ENCODE measurements at places on chromosomes 1 and 21. TPM values are rescaled to one million over a fixed set of nuclear protein-coding genes. Genes with fewer than 3 reads are reported as not detected.
A peak's percentile ranks its signal among the peaks of the same experiment; 100 is the strongest.

- DNase-seq: peak; percentile 85
Observed at GRCh38 chr1:176880955-176881595, 283.4 kb downstream of the ASTN1 start.

Gene APOBEC4
- total RNA-seq: 5.3 TPM

GRCh38 chr1:108892356-108893140 is 15.8 kb downstream of the GPSM2 start:
- no peak for DNase-seq

DNA sequence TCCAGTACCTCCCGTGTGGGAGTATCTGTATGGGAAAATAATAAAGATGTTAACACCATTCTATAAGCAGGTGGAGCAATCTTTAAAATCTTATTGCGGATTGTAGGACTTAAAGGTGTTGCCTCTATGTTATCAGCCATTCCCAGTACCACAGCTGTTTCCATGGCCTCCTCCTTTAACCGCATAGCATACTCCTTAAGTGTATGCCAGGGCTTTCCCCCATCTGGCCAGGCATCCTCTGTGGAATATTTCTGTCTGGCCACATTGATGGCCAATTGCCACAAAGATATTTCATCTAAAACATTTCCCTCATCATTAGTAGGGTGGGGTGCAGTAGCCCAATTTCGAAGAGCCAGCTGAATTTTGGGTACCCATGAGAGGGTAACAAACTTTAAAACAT is 7.3 kb upstream of the STUM start:
- no peak for DNase-seq

DNA sequence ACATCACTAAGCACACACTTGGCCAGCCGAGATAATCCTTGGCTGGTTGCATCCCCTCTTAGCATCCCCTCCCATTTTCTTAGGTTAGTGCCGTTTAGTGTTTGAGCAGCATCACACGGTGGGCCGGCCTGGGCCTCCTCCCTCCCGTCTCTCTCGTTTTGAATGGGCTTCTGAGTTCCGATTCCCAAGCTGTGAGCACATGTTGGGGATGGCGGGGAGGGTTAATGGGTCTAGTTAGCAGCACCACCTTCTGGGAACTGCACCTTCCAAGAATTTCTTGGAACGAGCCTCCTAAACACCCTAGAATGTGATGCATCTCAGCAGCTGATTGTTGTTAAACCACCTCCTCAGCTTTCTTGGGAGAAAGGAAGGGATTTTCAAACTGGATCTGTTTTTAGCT is 73.3 kb downstream of the CNIH3 start:
- DNase-seq: no peak

DNA sequence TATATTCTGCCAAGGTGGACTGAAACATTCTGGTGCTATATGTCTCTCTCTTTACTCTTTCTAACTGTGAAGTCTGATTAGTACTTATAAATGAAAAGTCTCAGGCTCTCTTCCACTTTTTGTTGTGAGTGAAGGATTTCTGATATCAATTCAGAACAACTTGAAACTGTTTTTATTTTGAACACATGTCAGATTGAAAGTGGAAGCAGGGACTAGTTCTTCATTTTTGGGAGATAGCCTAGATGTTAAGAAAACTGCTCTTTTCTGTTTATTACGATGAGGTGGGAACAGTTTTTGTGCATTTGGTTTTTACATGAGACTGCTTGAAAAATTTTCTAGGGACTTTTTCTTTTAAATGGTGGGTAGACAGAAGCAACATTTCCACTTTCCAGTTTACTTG is 14.5 kb upstream of the GBP3 start:
- DNase-seq: no peak

DNA sequence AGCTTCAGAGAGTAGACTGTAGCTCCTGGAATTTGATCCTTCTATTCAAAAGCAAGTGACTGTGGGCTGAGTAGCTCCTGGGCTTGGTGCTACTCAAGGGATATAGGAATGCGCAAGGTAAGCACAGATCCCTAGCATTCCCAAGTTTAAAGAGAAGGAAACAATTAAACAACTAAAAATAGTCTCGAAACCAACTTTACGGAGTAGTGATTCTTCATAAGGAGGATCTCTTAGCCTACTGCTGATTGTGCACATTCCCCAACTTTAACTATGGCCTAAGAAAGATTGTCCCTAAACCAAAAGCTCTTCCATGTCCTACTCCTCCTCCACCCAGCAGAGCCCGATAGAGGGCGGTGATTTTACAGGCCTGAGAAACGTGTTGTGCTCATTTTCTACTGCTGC is 226.5 kb upstream of the CAMK1G start:
- no peak for DNase-seq

GRCh38 chr1:87464022-87464490 is 135.4 kb downstream of the LMO4 start:
- DNase-seq: no peak

Gene GSTM1
- total RNA-seq: not detected

DNA sequence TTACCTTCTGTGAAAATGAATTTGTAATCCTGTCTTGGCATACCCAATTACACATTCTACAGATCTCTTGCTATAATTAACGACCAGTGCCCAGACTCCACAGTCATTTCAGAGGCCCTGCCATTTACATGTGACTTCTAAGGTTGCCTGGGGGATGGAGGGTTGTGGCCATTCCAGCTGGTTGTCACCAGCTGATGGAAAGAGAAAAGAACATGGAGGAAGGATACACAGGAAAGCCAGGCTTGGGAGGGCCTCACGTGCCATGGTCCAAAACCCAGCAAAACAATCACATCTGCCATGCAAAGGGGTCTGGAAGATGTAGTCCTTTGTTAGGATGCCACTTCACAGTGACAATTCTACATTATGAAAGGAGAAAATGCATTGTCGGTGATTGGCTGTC is 59.3 kb downstream of the LAMC2 start:
- DNase-seq: no peak

Gene CFHR4
- not detected for total RNA-seq

DNA sequence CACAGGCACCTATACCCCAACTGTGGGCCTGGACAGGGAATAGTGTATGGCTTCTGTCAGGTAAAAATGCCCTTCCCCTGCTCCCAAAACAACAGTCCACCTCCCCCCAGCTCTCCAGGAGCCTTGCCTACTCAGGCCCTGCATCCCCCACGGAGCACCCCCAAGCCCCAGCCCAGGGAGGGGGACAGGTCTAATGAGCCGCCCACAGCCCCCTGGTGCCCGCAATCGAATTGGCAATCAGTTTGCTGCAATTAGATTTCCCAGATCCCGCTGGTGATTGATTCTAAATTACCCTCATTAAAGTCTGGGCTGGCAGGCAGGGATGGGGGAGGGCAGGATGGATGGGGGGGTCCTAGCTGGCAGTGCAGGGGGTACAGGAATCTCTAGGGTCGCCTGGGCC is 8.1 kb downstream of the SDC3 start:
- no peak for DNase-seq

Gene AXDND1
- total RNA-seq: 2.7 TPM

Gene OR10J1
- total RNA-seq: not detected

DNA sequence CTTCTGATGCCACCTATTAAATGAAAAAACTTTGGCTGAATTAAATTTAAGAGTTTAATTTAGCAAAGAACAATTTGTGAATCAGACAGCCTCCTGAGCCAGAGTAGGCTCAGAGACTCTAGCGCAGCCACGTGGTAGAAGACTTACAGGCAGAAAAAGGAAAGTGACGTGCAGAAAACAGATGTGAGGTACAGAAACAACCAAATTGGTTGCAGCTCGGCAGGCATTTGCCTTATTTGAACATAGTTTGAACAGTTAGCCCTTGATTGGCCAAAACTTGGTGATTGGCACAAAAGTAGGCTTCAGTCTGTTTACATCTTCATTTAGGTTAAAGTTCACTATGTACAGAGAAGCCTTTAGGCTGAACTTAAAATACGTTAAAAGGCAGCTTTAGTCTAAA is 22.9 kb downstream of the TCP10L start:
- peak; percentile 36 for DNase-seq

DNA sequence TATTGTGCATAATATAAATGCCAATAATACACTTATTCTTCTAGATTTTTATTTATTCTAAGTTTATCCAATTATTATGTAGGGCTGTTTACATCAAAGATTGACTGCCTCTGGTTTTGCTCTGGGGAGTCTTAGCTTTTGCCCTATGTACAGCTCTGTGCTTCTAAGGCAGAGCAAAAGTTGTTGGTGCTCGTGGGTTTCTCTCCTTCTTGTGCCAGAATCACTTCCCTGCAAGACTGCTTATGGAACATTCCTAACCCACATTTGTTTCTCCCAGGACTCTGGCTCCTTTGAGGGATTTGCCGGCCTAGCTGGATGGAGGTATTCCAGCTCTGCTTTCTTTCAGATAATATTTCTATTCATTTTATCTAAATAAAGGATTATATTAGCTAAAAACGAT is 849.1 kb downstream of the USP25 start:
- DNase-seq: no peak

DNA sequence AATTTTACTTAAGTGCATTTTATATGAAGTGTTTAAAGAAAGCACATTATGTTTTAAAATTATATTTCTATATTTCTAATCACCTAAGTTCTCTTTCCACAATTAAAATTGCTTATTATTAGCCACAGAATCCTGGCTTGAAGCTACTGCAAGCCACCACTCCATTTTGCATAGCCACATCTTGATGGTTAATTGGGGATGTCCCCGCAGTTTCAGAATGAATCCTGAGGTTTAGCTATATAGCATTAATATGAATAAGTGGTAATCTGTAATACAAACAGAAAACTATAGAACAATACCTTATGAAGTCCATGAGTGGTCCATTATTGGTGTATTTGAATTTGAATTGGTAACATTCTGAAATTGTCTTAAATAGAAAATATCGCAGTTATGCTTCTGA is 11.6 kb upstream of the GOLPH3L start:
- DNase-seq: no peak

Gene GJA4
- 22.6 TPM for total RNA-seq

GRCh38 chr1:67860776-67861175 is 27.5 kb upstream of the GNG12 start:
- no peak for DNase-seq

- DNase-seq: peak; percentile 7
Observed at GRCh38 chr1:36869054-36869453, 165.3 kb downstream of the GRIK3 start.

Gene HTR6
- not detected for total RNA-seq

Gene TEKT2
- 40.2 TPM for total RNA-seq

DNA sequence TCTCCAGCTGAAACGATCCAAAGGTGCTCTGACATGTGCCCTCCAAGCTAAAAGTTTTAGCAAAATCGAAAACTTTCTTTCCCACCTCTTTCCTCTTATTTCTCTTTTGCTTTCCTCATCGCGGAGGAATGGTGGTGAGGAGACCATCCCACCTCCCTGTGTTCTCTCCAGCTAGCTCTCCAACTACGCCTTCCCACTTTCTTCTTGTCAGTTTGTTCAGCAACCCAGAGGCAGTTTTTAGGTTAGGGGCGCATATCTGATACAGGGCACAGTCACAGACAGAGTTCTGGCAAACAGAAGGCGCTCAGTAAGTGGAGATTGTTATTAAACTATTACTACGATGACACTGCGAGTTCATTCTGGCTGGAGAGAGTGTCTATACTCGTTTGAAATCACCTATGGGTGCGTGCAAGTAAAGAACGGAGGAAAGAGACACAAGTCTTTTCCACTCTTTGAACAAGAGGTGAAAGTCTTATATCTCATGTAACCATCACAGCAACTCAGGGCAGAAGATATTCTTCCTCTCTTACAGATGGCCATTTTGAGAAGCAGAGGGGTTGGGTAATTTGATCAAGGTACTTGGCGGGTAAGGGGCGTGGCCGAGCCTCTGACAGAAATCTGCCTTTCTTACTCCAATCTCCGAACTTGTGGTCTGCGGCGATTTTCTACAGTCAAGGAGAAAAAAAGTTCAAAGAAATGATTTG is 13.9 kb downstream of the HLX start:
- no peak for DNase-seq

- no peak for DNase-seq
Observed at GRCh38 chr1:115429241-115429640, 91.2 kb upstream of the NGF start.

GRCh38 chr1:42172381-42173133 is 8.0 kb upstream of the GUCA2A start:
- peak; percentile 62 for DNase-seq

DNA sequence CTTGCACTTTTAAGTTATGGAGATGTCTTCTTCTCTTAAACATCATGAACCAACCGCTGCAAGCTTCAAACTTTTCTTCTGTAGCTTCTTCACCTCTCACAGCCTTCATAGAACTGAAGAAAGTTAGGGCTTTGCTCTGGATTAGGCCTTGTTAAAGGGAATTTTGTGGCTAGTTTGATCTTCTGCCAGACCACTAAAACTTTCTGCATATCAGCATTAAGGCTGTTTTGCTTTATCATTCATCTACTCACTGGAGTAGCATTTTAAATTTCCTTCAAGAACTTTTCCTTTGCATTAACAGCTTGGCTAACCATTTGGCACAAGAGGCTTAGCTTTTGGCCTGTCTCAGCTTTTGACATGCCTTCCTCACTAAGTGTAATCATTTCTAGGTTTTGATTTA is 43.0 kb upstream of the RGL1 start:
- no peak for DNase-seq

Gene CD5L
- 0.17 TPM for total RNA-seq

Gene NBPF4
- total RNA-seq: not detected

Gene ALPL
- total RNA-seq: 242 TPM

Gene LCE3B
- total RNA-seq: not detected

Gene PTGER3
- 1.8 TPM for total RNA-seq

GRCh38 chr21:39003982-39004633 is 179.1 kb downstream of the PSMG1 start:
- DNase-seq: no peak

Gene RAB3B
- total RNA-seq: 0.18 TPM

GRCh38 chr1:174643206-174643605 is 195.4 kb downstream of the GPR52 start:
- no peak for DNase-seq

DNA sequence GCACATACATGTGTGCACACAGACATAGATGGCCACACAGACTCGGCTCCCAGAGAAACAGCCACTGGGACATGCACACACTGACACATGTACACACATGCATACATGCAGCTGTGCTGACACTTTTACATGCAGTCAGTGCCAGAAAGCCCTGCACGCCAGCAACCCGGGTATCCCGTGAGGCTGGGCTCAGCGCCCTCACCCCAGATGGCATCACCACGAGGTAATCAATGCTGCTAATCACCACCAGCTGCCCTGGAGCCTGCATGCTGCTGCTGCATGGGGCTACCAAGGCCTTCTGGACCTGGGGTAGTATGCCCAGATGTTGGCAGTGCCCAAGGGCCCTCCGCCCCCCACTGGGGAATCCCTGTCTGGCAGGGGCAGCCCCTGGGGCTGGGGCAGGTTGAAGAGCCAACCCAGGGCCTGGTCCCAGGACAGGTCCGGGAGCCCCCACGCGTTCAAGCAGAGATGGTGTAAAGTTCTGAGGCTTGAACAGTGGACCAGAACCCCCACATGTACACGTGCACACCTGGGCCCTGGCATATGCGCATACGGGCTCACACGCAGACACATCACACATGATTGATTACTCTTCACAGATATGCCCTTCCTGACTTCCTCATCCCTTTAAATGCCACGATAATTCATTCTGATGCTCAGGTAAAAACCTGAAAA is 2.7 kb upstream of the COL16A1 start:
- no peak for DNase-seq

Gene PPM1J
- 0.64 TPM for total RNA-seq

- DNase-seq: no peak
Observed at GRCh38 chr1:36913484-36914060, 120.7 kb downstream of the GRIK3 start.

Gene PROX1
- 7.6 TPM for total RNA-seq

- no peak for DNase-seq
Observed at GRCh38 chr1:79663916-79664315, 657.4 kb upstream of the ADGRL4 start.
